ENCODE measurements at places on chromosomes 11 and 22.

DNA sequence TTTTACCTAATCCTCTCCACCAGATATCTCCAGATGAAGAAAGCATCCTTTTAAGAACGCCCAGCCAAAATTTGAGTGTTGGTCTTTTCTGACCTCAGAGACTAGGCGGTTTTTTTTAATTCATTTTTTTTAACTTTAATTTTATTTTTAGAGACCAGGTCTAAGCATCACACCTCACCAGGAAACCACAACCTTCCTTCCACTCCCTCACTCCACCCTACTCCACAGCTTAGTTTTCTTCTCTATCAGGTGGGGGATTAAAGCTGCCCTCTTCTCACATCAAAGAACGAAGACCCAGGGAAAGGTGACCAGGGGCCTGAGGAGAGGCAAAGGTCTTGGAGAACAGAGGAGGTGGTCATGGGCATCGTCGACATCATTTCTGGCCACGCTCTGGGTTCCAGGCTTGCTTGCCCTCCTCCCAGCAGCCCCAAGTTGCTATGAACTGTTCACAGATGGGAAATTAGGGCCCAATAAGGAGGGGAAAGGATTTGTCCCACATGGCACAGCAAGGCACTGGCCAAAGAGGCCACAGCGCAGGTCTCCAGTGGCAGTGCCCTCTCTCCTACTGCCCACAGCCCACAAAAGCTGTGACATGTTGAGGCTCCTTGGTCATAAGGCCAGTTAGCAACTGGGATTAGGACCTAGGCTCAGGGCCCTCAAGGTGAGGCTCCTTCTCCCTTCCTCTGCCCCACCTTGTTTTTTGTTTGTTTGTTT lies 1.4 kb upstream of the PEX16 start:
- DNase-seq: no peak

DNA sequence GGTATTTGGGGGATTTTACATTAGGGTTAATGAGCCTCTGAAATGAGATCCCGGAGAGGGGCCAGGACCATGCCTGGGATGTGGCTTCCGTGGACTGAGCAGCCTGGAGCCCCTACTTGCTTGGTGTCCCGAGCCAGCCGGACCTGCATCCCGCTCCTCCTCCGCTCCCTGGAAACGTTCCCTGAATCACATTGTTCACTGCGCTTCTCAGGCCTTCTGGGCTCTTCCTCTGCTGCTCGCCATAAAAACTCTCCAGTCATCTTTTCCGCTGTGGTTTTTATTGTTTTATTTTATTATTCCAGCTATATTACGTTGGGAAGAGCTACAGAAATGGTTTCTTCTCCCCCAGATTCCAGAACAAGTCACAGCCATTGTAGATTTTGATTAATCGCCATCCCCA lies 13.3 kb upstream of the KCNQ1OT1 start:
- no peak for DNase-seq

DNA sequence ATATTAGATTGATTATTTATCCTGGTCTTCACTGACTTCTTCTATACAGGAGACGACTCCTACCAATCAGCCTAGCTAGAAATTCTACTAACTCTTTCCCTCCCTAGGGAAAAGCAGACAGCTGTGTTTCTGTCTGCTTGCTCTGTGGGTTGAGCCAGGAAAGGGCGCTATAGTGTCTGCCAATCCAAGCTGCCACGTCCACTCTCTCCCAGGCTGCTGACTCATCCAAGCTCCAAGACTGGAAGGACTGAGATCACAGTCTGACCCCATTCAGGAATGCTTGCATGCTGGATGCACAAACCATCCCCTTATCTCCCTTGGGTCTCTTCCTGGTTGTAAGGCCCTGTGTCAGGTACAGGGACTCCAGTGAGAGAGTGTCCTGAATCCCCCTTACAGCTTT lies 955.6 kb downstream of the OPCML start:
- peak; percentile 97 for DNase-seq

DNA sequence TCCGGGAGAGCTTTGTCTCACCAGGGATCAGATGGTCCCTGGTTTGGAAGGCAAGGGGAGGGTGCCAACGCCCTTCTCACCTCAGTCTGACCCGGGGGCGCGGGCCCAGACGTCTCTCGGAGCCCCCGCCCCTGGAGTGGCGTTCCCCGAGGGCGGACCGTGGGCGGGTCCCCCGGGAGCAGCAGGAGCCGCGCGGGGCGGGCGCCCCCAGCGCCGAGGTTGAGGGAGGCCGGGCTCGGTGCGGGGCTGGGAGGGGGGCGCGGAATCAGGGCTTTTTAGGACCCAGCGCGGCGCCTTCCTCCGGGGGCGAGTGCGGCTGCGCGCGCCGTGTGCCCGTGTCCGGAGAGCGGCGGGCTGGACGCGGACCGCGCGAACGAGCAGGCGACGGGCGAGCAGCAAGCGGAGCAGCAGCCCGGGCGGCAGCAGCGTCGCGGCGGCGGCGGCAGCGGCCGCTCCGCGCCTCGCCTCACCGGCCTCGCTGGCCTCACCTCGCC lies at the start of gene KCNC1:
Gene KCNC1, plus strand, starts transcription at position 364 of the 494 bp plus-strand sequence. CDS start 1,222 bp downstream, outside the sequence.
- DNase-seq: peak; percentile 34

DNA sequence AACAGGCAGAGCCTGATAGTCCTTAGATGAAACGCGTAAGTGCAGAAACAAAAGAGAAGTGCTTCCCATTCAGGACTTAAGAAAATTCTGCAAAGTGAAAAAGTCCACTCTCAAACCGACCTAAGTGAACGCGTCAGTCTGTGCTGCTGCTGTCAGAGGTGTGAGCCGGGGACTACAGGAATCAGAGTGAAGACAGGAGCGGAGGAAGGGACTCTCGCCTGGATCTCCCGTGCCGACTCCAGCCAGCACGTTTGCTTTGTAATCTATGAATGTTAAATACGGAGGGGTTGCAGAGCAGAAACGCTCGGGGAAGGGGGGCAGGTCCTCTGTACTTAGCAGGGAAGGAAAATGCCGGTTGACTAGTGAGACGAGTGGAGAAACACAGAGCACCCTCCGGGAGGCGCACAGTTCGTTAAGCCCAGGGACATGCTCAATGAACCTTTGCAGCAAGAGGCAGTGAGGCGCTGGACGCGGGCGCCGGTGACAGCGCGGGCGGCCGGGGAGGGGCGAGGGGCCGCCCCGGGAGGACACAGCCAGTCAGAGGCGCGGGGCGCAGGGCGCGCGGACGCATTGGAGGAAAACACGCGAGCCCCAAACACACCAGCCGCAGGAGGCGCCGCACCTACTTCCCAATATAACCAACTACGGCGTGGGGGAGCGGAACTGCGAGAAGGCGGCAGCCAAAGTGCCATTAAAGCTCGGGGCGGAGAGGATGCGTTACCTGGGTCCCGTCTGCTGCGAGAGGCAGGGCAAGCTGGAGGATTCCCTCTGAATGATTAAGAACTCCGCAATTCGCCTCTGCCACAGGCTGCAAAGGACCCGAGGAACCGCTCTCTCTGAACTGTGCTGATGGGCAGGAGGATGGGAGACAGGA lies at the start of gene CNTN5:
Gene CNTN5, plus strand, starts transcription at position 598 of the 874 bp plus-strand sequence.
- DNase-seq: peak; percentile 1

DNA sequence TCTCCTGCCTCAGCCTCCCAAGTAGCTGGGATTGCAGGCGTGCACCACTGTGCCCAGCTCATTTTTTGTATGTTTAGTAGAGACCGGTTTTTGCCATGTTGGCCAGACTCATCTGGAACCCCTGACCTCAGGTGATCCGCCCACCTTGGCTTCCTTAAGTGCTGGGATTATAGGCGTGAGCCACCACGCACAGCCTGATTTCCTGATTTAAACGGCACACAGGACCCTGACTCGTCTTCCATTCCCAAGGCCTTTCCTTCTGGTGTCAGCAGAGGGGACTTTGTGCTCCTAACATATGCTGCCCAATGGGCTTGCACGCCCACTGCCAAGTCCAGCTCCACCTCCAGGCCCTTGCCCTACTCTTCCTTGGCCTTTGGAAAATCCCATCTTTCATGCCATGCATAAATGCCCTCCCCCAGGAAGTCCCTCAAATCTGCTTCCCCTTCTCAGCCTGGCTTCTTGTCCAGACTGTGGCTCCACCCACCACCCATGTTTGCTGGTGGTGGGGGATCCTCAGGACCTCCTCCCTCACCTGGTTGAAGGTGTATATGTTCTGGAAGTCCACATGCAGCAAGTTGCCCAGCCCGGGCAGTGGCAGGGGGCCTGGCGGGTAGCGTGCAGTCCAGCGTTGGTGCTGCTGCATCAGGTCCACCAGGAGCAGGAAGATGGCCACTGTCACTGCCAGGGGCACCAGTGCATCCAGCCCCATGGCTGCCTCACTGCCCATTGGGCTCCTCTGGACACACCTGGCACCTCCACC lies 23.9 kb upstream of the CYP2D6 start:
- no peak for DNase-seq

Data from EL (cell line).